ENCODE measurements at places on chromosomes 4 and X.

GRCh38 chr4:189355590-189355989 is 585.1 kb upstream of the FRG1 start:
- DNase-seq = no peak

DNA sequence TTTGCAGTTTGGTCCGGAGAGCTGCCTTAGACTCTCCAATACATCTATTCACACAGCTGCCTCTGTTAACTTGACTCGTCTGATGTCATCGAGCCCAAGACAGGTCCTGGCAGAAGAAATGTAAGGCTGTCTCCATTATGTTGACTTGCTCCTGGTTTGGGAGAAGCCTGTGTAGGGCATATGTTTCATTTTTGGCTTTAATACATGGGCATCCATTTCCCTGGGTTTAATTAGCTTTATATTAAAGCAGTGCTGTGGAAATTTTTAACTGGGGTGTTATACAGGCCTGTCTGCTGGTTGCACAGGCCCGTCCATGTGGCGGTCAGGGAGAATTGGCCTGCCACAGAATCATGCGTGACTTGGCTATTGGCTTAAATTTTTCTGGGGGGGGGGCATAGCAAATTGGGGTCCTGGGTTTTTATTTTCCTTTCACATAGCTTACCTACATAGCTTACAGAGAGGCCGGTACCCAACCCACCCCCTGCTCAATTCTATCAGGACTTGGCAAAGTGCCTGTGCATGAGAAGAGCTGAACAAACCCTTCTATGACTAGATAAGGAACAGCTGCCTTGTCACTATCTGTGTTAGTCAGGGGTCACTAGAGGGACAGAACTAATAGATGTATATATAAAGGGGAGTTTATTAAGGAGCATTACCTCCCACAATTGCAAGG is 123.5 kb upstream of the WDR1 start:
- DNase-seq = no peak

DNA sequence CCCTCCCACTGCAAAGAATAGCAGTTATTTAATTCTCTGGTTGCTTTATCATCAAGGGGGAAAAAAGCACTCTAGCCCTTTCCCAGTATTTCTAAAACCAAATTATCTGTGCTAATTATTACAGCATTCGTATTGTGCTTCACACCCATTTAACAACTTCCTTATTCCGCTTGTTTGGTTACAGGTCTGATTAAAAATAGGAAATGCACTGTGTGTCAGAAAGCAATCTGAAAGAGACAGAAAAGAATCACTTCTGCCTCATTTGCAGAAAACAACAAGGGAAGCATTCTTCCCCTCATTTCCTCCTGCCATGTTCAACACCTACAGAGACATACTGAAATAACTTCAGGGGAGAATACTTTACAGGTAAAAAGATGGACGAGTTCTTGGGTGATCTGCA is 114.9 kb upstream of the MAP3K15 start:
- DNase-seq = no peak

GRCh38 chrX:110417128-110417527 is 58.5 kb downstream of the RTL9 start:
- no peak for DNase-seq

DNA sequence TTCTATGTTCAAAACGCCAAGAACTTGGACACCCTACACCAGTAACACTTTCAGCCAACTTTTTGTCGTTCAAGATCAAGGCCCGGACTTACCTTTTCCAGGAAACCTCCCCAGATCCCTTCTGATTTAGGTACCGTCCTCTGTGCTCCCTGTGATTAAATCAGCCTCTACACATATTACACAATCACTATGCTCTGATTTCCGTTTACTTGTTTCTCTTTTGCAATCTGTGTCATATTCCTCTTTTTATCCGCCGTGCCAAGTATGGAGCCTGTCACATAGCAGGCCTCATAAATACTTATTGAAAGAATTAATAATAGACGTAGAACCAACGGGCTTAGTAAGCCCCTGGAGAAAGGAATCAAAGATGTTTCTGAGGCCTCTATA is 722 bp upstream of the TMEM33 start:
- no peak for DNase-seq

DNA sequence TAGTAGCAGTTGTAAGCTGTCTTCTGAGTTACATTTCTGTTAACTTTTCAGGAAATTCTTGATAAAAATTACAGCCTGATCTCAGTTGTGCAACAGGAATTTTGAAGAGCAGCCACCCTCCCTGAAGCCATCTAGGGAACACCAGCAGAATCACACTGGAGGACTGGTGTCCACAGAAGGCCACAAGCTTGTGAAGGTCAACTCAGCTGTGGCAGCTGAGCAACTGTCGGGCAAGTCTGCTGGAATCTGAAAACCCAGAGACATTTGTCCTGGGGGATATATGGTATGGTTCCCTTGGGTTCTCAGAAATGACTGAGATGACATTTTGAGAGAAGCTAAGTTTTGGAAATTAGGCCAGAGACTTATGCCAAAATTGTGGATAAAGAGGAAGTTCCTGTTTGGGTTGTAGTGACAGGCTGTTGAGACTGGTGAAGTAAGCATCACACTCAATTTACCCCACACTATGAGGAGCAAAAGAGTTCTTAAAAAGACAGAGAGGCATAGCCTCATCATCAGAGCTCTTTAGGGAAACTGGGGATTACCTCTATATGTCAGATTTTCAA is 78.1 kb upstream of the TNIP3 start:
- no peak for DNase-seq

DNA sequence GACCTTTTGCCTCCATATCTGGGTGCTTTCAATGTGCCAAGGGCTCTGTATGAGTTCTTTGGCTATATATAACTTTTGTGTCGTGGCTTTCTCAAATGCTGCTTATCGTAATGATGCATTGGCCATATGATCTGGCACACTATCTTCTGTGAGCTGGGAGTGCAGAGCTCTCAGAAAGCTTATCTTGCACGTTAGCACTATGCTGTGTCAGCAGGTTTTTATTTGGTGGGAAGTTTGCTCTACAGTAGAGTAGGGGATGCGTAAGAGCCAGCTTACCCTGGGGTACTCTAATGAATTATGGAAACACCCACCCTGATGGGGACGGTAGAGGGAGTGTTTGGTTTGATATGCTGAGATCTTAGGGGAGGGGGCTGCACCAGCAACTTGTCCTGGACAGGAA is 119.6 kb downstream of the FAAH2 start:
- no peak for DNase-seq

- DNase-seq = no peak
Observed at GRCh38 chr4:145716200-145716599, 36.3 kb downstream of the C4orf51 start.

GRCh38 chrX:39944416-39944815 is 153.3 kb downstream of the BCOR start:
- DNase-seq = no peak

- DNase-seq = no peak
Observed at GRCh38 chr4:72301759-72302158, 267.3 kb downstream of the ADAMTS3 start.

DNA sequence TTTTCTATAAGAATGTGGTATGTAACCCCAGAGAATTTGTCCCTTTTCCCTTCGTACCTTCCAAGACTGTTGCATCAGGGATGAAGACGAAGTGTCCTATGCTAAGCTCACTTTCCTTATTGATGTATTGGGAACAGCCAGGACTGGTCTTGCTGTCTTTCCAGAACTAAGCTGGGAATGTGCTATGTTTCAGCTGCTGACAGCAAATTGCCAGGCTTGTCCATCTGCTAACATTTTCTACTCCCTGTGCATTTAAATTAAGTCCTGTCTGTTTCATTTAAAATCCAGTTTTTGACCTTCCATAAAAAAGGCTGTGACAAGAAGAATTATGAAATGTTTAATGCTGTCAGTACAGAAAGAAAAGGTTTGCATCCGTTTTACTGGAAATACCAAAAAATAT is 87.9 kb downstream of the ATP10D start:
- DNase-seq = no peak

- no peak for DNase-seq
Observed at GRCh38 chrX:24759786-24760185, 66.1 kb downstream of the POLA1 start.

- no peak for DNase-seq
Observed at GRCh38 chr4:66564901-66565651, 894.8 kb upstream of the EPHA5 start.

GRCh38 chr4:56348576-56348975 is 38.7 kb downstream of the AASDH start:
- no peak for DNase-seq
